ENCODE measurements at places on chromosomes 16 and 17.

- no peak for DNase-seq
Observed at GRCh38 chr17:57092171-57092570, 7.1 kb downstream of the AKAP1 start.

GRCh38 chr16:81315271-81316175 lies 761 bp downstream of the GAN start:
- DNase-seq, result peak; percentile 84

- DNase-seq, result no peak
Observed at GRCh38 chr16:49000594-49000993, 281.0 kb downstream of the CBLN1 start.

DNA sequence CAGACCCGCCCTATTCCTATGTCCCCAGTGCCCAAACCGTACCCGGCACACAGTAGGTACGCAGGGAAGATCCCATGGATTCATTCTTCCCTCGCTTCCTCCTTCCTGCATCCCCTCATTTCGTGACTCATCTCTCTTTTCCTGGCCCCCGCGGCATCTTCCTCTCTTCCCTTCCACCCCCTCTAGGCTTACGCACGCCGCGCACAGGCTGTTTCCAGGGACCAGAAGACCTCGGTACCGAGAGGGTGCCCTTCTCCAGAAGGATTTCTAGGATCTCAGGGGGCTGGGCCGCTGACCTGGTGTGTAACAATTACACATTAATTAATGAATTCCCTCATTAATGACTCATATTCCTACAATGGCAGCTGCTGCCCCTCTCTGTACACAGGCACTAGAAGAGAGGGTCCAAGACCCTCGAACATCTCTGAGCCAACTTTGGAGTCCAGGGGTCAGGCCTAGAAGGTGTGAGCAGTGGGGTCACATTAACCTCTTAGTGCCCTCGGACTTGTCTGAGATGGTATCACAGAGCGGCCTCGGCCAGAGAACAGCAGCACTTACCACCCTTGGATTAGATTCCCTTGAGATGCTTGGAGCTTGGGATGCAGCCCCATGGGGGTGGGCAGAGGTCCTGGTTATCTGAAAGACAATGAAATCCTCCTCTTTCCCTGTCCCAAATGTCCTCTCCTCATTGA lies 16.8 kb upstream of the PLLP start:
- DNase-seq, result no peak

DNA sequence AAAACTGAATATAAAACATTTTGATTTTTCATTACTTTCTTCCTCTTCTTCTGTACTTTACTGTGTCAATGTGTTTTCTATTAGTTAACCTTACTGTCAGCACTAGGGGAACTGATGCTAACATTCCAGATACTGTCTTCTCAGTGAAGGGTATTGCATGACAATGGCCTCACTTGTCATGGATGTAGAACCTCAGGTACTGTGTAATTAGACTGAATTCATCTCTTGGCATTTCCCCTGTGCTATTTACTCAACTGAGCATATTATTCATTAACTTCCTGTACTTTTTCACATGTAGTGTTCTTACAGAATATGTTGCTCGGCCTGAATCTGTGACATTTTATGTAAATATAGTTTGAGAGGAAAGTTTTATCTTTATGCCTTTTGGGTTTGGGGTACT lies 237.0 kb downstream of the CA10 start:
- DNase-seq, result no peak

DNA sequence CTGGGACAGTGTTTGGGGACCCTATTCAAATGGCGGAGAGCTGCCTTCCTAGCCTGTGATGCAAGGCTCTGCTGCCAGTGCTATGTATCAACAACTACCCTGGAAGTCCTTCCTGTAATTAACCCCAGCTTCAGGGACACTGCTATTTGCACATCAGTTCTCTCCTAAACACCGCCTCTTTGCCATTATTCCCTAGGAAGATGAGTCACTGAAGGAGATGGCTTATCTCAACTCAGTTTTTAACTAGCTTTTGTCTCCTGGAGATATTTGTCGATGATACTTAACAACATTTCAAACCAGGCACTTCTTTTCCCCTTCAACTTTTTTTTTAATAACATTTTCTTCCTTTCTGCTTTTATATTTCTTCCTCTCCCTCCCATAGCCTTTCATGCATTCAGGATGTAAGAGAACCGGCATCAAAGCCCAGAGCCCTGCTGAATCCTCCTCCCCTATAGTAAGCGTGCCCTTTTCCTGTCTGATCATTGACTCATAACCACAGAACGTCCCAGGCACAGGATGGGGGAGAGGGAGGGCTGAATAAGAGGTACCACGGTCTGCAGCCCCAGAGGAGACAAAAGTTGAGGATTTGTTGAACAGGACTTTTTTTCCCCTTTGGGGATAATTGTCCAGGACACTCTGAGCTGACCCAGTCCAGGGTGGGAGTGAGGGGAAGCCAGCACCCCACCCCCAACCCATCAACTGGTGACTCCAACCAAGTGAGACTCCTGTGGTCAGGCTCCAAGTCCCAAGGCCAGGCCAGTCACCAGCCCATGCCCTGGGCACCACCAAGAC lies 387.8 kb upstream of the SALL1 start:
- DNase-seq, result no peak

- no peak for DNase-seq
Observed at GRCh38 chr17:17533901-17534441, 37.8 kb upstream of the RASD1 start.

- DNase-seq, result no peak
Observed at GRCh38 chr16:3009568-3010390, 2.9 kb upstream of the CLDN9 start.

- DNase-seq, result no peak
Observed at GRCh38 chr16:79639576-79640311, 39.2 kb upstream of the MAF start.

DNA sequence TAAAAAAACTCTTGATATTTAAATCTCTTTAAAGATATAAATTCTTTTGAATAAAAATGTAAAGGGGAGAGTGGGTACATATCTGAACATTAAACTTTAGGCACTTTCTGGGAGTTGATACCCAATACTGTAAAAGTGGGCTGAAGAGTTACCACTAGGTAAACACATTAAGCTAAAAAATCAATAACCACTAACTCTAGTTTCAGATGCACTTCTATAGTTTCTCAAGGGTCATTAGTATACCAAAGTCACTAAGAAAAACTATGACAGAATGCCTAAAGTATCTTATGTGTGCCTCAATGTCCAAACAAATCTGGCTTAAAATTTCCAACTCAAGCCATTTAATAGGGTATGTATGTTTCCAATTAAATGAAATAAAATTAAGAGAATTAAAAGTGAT lies 13.1 kb upstream of the CFDP1 start:
- no peak for DNase-seq

DNA sequence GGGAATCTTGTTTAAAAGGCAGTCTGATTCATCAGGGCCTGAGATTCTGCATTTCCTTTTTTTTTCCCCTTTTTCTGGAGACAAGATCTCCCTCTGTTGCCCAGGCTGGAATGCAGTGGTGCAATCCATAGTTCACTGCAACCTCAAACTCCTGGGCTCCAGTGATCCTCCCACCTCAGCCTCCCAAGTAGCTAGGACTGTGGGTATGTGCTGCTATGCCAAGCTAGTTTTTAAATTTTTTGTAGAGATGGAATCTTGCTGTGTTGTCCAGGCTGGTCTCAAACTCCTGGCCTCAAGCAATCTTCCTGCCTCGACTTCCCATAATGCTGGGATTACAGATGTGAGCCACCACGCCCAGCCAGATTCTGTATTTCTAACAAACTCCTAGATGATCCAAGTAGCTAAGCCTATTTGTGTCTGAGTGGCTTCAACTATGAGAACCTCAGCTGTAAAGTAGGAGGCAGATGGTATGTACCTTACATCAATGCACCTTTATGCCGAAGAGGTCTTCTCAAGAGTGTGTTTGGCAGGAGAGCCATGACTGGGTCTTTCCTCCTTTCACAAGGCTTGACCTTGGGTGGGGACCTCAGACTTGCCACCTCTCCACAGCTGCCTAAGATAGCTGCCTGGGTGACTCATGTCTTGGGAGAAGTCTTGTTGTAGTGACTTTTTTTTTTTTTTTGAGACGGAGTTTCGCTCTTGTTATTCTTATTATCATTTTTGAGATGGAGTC lies 10.9 kb downstream of the LDAF1 start:
- DNase-seq, result no peak

- DNase-seq, result no peak
Observed at GRCh38 chr16:59339871-59340270, 605.8 kb upstream of the GOT2 start.

DNA sequence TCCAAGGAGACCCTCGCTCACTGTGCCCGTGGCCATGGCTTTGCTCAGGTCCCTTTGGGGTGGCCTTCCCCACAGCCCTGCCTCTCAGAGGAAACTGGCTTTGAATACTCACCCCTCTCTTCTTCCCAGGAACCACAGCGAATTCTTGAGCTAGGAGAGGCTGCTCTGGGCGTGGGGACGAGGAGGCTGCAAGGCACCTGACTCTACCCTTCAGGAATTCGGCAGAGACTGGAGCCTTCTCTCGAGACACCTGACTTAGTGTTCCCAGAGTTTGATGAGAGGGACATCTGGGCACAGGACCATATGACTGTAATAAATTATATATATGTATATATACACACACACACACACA lies 6.2 kb downstream of the LLGL2 start:
- DNase-seq, result no peak

DNA sequence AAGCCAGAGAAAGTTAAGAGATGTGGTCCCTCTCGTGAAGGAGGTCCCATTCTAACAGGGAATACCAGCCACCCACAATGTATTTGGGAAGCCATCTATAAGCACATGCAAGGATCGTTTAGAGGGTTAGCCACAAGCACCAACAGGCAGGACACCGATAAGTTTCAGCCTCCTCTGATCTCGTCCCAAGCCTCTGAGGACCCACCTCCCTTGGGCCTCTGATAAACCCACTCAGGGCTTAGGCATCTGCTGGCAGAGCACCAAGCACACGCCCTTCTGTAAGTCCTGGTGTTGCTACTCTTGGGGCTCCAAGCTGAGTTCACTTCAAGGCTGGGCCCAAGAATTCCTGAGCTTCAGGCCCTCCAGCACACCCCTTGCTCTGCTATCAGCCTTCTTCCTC lies 5.4 kb upstream of the PNPO start:
- DNase-seq, result no peak

GRCh38 chr17:12095522-12095921 lies 74.8 kb downstream of the MAP2K4 start:
- DNase-seq, result no peak

- no peak for DNase-seq
Observed at GRCh38 chr16:12406926-12407690, 396.6 kb downstream of the CPPED1 start.

DNA sequence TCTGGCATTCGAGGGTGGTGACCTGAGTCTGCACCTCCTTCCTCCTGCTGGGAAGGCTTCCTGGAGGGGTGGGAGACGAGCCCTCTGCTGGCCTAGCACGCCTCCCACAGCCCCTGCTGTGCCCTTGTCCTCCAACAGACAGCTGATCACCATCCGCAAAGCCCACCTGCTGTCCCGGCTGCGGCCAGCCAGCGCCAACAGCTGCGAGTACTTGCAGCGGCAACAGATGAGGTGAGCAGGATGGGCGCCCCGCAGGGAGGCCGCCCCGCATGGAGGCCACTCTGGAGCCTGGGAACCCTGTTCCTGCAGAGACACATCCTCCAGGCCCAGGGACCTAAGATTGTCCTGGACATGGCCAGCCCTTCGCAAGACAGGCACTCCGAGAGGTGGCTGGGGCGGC lies 21.6 kb downstream of the UBALD1 start:
- no peak for DNase-seq

DNA sequence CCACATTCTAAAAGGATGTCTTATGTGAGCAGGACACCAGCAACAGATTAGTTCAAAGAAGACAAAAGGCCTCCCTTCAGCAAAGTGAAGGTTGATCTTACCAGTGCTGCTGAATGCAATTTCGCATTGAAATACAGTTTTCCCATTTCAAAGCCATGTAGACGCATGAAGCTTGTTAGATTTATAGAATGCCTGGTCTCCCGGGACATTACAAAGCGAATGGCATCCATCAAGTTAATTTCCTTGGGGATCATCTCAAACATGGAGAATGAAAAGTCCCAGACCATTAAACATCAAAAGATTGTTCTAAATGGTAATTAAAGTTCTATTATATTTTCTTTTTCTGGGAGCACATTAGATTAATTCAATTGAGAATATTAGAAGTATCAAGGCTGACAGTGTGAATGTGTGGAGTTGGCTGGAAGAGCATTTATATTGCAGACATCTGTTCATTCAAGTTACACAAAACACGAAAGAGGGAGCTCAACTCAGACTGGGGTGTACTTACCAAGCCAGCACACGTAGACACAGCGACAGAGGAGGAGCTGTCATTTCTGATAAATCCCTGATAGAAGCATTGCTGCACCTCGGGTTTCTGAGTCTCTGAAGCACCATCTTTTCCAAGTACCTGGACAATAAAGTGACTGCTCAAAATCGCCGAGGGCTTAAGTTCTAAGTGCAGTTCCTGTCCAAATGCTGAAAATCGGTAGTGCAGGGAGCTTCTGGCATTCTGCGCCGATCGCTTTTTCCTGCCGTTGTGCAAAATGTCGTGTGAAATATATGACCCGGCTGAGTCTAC lies 3.8 kb downstream of the ADAMTS18 start:
- DNase-seq, result no peak

GRCh38 chr16:252366-253337 lies 18.0 kb downstream of the FAM234A start:
- DNase-seq, result peak; percentile 72

DNA sequence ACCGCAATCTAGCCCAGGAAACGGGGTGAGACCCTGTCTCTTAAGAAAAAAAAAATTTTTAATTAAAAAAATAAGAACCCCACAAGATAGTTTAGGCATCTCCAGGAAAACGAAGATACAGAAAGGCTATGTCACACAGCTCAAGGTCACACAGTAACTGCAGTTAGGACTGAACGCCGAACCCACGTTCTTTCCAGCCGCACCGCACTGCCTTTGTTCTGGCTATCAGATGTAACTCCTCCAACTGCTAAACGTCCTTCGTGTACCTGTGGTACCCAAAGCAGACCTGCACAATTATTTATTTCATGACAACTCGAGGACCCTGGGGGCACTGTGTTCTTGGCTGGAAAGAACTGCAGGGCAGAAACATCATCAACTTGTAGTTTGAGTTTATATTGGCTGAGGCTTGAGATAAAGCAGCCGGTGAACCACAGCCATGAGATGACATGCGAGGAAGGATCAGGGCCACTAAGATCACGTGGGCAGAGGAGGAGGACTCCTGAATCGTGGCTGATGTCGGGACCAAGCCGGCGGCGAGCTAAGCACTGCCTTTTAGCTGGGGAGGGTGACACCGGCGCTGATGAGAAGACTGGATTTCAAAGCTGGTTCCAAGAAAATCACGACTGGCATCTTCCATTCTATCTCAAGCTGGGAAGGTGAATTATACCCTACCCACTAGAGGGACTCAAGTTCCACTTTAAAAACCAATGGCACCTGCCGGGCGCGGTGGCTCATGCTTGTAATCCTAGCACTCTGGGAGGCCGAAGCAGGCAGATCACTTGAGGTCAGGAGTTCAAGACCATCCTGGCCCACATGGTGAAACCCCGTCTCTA lies 20.7 kb upstream of the MNT start:
- no peak for DNase-seq

GRCh38 chr17:81841866-81842265 lies 7.0 kb upstream of the PPP1R27 start:
- no peak for DNase-seq

- DNase-seq, result no peak
Observed at GRCh38 chr17:74452033-74452840, 14.2 kb upstream of the CD300A start.

GRCh38 chr17:2435862-2436261 lies 35.0 kb upstream of the MNT start:
- no peak for DNase-seq

Measured in activated effector memory CD4-positive, alpha-beta T cell treated with anti-CD3 and anti-CD28 coated beads, Interleukin-2, amount 50 U/mL, for 16 hours (primary cell).